Fibroblast of the aortic adventitia (primary cell): ENCODE measurements at places on chromosomes 3 and 15. TPM values are rescaled to one million over a fixed set of nuclear protein-coding genes. Genes with fewer than 3 reads are reported as not detected.

Gene TRA2B
- 96.7 and 157 TPM in 2 replicates for total RNA-seq

Gene NT5DC2
- 31.1 and 68.2 TPM in 2 replicates for total RNA-seq

Gene PLSCR5
- total RNA-seq = not detected in 2 replicates

Gene SLC6A1
- total RNA-seq = not detected in 2 replicates

Gene SNURF
- 5.9 and 8.7 TPM in 2 replicates for total RNA-seq

Gene FANCD2OS
- total RNA-seq = not detected in 2 replicates

Gene ACKR4
- 11.4 and 175 TPM in 2 replicates for total RNA-seq

Gene ITIH1
- total RNA-seq = 1.3 TPM in 1 of 2 replicates, not detected in the other

Gene ADAMTS9
- 0.54 and 3.7 TPM in 2 replicates for total RNA-seq

Gene ACAN
- 2.0 and 3.3 TPM in 2 replicates for total RNA-seq

Gene PRTG
- total RNA-seq = 0.45 and 2.3 TPM in 2 replicates

Gene SCN11A
- under 0.01 and 0.25 TPM in 2 replicates for total RNA-seq

Gene MORC1
- not detected in 2 replicates for total RNA-seq

Gene CATSPER2
- total RNA-seq = 1.5 and 2.4 TPM in 2 replicates

Gene CADPS
- total RNA-seq = 0.57 and 3.7 TPM in 2 replicates
